NCI-H1417 (cell line): ENCODE measurements at places on chromosomes 5 and 9.

DNA sequence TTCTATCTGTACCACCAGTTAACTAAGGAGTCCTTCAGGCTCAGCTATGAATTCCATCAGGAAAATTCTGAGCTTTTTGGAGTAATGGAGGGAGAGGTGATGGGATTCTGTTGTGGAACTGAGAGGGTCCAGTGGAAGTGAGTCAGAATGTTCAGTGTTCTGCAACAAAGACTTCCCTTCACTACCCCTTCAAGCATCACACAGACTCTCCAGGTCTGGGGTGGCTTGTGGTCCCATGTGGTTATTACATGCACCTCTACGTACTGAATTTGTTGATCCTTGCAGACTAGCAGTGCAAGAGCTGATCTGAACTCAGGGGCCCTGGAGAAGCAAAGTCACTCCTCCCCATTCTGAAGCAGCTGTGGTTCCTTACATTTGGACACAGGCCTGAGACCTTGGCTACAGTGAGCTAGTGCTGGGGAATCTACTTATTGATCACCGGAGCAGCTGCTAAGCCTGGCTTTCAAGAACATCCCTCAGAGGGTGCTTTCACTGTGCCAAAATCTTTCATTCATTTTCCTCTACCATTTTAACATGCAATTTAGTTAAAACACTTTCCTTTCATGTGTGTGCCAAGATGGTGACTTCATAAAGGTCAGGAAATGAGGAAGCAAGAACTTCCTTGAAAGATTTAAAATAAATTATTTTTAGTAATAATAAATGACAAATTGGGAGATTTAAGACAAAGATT lies 75.0 kb upstream of the TNC start:
- DNase-seq = no peak

DNA sequence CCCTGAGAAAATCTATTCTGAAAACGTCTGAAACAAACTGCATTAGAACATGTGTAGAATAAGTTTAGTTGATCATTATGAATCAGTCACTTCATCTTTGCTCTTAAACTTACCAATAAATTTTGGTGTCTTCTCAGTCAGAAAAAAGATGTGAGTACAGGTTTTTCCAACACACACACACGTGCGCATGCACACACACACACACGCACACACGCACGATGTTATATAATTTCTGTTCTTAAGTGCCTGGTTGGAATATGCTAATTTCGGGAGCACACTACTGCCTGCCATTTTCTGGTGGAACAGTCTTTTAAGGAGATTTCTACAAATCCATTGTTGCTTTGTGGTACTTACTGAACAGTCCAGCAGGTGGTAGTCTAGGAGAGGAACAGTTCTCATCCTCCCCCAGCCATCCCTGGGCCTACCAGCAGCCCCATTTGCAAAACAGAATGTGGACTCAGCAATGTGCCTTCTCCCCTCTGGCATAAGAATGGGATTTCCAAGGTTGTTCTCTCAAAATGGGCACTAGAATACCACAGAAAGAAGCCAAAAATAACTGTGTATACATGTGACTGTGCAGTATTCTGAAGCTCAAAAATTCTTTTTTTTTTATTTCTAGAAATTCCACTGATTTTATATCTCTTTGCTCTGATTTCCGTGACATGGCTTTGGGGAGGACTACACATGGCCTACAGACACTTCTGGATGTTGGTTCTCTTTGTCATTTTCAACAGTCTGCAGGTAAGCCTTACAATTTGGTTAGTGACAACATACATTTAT lies 281.3 kb downstream of the ARRDC3 start:
- DNase-seq = peak; percentile 31

DNA sequence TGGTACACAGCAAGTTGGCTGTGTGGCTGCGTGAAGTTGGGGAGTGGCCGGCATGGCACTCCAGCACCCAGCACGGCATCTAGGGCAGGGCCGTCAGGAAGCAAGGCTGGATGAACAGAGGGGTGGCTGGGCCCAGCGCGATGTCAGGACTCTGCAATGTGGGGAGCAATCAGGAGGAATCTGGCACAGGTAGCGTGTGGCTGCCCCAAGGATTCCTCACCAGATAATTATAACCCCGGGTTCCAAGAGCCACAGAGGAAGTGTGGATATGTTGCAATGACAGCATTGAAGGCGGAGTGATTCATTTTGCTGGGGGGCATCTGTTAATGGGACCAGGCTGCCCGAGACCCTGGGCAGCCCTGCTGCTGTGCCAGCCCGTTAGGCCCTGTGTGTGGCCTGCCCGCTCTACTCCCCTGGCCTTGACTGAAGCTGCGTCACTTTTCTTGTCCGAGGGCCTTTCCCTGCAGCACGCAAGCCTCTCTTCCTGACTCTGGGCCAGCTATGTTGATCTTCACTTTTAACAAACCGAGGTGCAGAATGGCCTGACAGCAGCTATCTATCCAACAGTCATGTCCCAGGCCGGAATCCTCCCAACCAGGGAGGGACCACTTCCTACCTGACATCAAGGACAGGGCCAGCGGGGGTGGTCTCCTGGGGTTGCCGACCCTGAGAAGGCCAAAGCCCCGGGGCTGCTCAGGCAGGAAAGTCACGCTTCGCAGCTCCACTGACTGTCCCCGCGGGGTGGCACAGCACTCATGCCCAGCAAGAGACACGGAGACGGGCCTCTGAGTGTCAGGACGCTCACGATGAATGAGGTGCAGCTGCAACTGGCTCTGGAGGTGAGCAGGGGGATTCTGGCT lies 118.0 kb upstream of the PHYKPL start:
- DNase-seq = no peak

DNA sequence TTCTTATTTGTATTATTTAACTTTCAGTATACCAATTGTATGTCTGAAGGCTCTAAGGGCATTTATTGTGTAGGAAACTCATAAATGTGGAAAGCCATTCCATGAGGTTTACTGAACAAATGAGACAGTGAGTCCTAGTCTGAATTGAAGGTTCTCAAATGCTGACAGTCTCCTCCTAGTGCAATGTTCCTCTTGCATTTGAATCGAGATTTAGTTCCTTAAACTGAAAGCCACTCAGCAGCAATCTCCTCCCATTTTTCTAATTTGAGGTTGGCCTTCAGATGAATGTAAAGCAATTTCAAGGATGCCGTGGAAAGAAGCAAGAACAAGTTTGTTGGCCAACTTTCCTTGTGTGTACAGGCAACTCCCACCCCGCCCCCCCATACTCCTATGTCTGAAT lies 493.2 kb upstream of the KLF4 start:
- no peak for DNase-seq

- DNase-seq = no peak
Observed at GRCh38 chr9:136902259-136902821, 16.0 kb downstream of the TRAF2 start.

GRCh38 chr9:92752812-92753404 lies 11.7 kb downstream of the BICD2 start:
- no peak for DNase-seq

DNA sequence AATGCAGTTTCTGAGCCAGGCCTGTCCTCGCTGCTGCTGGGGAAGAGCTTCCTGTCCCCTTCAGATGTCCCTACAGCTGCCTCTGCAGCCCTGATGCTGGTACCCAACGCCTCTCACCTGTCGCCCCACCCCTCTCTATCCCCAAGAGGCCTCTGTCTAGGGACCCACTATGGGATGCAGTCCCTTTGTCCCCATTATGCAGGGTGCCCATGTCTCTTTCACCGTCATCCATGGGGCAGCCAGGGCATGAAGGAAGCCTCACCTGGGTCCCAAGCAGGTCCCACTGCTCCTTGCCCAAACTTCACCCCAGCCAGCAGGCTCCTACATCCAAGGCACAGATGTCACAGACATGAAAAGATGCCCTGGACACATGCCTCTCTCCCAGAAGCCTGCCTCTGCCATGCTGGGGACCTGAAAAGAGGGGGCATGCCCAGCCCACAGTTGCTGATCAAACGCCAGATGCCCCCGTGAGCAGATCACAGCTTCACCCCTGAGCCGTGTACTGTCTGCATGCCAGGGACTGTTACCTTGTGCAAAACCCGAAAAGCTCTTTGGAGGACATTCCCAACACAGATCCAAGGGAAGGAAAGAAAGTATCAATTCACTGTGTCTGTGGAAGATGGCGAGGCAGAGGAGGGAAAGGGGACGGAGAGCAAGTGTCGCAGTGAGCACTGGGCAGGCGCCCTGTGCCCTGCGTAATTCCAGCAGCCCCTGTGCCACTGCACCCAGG lies 81.0 kb downstream of the ADAMTS2 start:
- DNase-seq = no peak

DNA sequence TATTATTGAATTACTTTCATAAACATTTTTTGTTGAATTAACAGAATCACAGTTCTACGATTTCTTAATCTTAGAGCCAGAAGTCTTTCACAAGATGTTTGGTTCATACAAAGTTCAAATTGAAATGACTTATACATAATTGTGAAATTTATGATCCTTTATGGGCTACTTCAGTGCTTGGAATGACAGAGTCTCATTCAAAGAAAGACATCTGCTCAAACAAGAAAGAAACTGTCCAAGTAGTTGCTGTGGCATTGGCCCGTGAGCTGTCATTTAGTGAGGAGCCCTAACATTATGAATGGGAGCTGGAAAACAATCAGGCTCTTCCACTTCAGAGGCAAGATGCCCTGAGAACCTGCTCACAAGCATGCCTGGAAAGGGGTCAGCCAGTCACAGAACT lies 63.4 kb downstream of the AUH start:
- DNase-seq = peak; percentile 4

- no peak for DNase-seq
Observed at GRCh38 chr9:131675437-131676022, 64.3 kb downstream of the RAPGEF1 start.

DNA sequence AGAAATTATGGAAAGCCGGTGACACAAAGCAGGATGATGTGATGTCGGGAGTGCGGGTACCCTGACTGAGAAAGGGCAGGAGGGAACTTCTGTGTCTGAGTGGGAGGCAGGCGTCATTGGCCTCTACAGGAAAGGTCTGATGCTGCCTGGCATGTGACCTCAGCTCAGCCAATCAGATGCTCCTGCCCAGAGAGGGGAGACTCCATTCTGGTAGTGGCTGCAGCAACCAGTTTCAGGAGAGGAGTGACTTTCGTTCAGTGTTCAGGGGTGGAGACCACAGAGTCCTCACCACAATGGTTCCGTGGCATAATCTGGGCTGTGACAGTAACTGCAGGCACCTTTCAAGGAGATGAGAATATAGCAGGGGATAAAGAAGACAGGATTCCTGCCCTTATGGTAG lies 6.7 kb upstream of the SFXN1 start:
- DNase-seq = no peak

GRCh38 chr9:90774071-90774470 lies 27.5 kb upstream of the SYK start:
- no peak for DNase-seq

GRCh38 chr9:110217656-110218099 lies 9.7 kb upstream of the C9orf152 start:
- peak; percentile 4 for DNase-seq

DNA sequence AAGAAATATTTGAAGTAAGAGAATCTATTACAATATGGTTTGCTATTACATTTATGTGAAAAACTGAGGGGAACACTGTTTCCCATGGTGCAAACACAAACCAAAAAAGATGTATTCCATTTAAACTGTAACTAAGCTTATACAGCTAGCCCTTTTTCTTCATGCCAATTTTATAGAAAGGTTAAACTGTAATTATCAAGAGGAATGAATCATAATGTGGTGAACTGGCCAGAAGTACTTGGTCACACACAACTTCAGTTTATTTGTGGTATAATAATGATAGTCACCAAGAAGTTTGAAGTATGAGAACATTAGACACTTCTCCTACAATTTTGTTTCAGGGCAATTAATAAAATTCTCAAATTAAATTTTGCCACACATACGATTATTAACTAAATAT lies 177.9 kb downstream of the XRCC4 start:
- no peak for DNase-seq

DNA sequence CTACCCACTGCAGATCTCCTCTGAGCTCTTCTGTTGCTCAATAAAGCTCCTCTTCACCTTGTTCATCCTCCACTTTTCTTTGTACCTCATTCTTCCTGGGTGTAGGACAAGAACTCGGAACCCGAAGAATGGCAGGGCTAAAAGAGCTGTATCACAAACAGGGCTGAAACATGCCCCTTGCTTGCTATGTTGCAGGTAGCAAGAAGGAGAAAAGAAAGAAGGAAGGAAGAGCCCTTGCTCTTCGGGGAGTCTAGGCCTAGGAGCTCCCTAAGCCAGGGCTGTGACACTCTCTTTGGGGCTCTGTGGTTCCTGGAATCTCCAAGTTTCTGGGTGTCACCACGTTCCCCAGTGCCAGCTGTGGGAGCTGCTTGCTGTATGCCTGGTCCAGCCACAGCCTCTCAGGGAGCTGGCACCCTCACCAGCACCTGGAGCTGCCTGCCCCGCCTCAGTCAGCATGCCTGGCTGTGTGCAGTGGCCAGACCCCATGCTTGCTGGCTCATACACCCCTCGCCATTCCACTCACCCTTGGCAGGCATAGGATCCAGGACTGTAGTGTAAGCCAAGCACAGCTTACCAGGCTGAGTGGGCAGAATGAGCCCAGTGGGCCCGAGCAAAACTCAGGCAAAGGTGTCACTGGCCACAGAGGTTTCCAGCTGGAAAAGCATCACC lies 274.8 kb upstream of the ADRA1B start:
- DNase-seq = no peak

- DNase-seq = no peak
Observed at GRCh38 chr5:119327018-119327417, 28.8 kb upstream of the TNFAIP8 start.

DNA sequence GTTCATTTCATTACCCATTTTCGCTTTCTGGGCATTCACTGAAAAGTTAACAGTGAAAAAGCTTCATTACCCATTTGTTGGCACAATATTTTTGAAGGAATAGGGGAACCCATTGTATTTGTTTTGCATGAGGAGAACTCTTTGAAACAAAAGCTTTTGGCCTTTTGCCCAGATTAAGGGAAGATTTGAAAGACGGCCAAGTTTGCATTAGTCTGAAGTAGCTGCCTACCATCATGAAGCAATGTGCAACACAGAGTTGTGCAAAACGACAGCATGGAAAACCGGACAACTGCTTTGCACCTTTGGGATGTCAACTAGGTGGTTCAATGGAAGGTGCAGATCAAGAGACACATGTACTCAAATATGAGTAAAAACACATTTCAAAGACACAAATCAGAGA lies 84.9 kb downstream of the TRPM3 start:
- peak; percentile 35 for DNase-seq

- no peak for DNase-seq
Observed at GRCh38 chr5:115857626-115858349, 16.1 kb downstream of the AP3S1 start.
